Left forelimb (tissue), 1 donor: ENCODE measurements at places on chromosomes 2 and 18.

GRCh38 chr2:217530392-217531090 is 472.3 kb downstream of the TNS1 start:
- DNase-seq, result no peak

DNA sequence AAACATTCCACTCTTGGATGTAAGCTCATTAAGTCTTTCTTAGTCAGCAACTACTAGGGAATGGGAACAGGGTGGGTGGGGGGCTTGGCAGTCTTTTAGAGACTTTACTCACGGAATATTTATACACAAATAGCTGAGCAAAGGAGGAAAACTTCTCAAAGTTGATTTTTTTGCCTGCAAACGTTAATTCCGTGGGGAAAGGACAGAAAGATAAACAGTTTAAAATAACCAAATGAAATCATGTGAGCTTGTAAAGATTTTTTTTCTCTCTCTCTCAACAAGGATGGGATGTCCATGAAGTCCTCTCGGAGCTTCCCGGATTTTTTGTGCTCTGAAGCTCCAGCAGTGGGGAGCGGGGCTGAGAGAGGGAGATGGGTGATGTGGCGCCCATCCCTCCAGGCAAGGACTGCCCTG is 32.2 kb upstream of the MAT2A start:
- peak; percentile 37 for DNase-seq

DNA sequence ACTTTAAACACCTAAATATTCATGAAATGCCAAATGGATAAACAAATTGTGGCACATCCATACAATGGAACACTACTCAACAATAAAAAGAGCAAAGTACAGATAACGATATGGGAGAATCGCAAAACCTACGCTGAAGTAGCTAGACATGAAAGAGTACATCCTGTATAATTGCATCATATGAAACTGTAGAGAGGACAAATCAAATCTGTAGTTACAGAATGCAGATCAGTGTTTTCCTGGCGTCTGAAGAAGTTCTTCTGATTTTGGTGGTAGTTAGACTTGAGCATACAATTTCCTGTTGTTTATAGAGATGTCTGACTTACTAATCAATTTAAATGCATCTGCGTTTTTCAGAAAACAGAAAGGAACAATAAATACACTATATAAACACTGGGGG is 394.4 kb downstream of the SOCS6 start:
- DNase-seq, result no peak

GRCh38 chr2:216633616-216634369 is 573 bp downstream of the IGFBP2 start:
- peak; percentile 76 for DNase-seq

- no peak for DNase-seq
These were observed 49.7 kb downstream of the TGFA start for GRCh38 chr2:70503896-70504295.

GRCh38 chr2:236793023-236794011 is 223.7 kb downstream of the ACKR3 start:
- DNase-seq, result no peak

GRCh38 chr2:36415381-36416022 is 59.9 kb downstream of the CRIM1 start:
- DNase-seq, result no peak
